ENCODE measurements at places on chromosomes 1 and 21.

DNA sequence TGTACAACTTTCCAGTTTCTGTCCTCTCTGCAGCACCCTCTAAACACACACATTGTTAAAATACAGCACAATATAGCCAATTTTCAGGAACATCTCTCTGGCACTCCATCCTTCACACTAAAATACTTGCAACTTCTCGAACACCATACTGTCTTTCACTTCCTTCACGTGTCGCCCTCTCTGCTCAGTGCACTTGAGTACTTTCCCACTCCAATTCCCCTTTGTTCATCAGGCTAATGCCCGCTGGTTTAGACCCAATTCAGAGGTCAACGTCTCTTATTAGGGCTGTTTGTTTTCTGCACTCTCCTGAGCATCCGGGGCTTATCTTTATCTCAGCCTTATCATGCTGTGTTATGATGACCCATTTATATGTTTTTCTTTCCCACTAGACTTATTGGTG is 238.2 kb upstream of the SGIP1 start:
- no peak for DNase-seq

DNA sequence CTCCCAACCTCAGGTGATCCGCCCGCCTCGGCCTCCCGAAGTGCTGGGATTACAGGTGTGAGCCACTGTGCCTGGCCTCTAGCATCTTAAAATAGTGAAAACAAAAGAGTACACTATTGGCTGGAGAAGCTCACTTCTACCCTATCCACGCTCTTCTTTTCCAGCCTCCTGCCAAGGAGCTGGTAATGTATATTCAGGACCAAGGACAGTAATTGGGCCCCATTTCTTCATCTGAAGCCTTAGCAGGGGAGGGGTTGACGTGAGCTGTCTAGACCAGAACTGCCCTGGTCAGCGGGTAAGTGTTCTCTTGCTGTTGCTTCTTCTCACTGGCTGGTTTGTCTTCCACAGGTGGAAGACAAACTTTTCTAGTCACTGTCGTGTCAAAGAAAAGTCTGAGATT is 70.2 kb downstream of the DNM3 start:
- DNase-seq, result no peak

- no peak for DNase-seq
These were observed 267.3 kb upstream of the DUSP10 start for GRCh38 chr1:222009105-222009730.

DNA sequence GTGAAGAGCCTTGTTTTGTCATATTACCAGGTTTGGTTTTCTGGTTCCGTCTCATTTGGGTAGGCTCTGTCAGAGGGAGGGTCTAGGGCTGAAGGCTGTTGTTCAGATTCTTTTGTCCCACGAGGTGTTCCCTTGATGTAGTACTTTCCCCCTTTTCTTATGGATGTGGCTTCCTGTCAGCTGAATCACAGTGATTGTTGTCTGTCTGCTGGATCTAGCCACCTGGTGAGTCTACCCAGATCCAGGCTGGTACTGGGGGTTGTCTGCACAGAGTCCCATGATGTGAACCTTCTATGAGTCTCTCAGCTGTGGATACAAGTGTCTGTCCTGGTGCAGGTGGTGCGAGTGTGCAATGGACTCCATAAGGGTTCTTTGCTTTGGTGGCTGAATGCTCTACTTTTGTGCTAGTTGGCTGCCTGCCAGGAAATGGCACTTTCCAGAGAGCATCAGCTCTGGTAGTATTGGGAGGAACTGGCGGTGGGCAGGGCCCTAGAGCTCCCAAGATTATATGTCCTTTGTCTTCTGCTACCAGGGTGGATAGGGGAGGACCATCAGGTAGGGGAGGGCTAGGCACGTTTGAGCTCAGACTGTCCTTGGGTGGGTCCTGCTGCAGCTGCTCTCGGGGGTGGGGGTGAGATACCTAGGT is 246.0 kb downstream of the RYR2 start:
- no peak for DNase-seq

GRCh38 chr1:40303051-40303771 is 13.9 kb downstream of the COL9A2 start:
- DNase-seq, result no peak

DNA sequence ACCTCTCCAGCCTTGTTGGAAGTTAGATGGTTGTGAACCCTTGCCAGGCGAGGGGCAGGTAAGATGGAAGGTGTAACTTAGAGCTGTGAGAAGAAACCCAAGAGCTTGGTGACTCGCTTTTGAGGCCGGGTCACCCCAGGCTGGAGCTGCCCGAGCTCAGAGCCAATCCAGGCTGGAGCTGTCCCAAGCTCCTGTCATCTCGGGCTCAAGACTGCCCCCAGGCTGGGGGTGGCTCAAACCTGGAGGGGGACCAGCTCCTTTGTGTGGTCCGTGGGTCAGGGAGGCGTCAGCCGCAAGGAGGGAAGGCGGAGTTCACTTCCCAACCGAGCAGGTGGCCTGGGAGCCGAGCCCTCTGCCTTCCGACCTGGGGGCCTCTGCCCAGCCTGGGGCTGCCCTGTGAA is 2.0 kb downstream of the HUNK start:
- DNase-seq, result no peak

- DNase-seq, result no peak
These were observed 277.5 kb upstream of the C1orf174 start for GRCh38 chr1:4177425-4178150.

DNA sequence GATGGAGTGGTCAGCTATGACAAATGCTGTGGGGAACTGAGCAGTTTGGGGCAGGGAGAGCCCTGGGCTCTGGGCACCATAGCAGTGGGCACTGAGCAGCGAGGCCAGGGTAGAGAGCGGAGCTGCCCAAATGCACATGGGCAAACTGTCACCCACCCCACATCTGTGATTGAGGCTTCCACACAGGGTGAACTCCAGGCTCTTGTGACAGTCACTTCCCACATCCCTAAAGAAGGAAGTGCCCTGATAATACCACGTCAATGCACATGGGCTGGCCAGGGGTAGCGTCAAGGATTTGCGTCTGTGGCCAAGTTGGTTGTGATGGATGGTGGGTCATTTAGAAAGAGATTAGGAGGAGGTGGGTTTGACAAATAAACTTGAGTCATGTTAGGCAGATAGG is 2.6 kb upstream of the GUCA2B start:
- no peak for DNase-seq

DNA sequence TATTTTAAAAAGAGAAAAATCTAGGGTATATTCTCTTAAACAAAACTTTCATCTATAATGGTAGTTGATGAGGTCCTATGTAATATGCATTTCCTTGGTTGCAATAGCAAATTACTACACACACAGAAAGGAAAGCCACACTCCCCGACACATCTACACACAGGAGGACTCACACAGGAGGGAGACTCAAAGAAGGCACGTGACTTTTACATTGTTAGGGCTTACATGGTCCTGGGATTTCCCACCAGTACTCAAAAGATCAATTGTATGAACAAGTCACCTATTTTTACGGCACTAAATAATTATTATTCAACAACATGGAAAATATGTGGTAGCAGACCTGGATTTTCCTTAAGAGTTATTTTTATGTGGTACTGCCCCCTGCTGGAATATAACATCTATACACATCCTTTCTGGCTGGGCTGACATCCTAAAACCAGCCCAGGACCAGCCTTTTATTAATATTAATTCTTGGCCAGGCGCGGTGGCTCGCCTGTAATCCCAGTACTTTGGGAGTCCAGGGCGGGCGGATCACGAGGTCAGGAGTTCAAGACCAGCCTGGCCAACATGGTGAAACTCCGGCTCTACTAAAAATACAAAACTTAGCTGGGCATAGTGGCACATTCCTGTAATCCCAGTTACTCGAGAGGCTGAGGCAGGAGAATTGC is 33.9 kb upstream of the LGALS8 start:
- peak; percentile 50 for DNase-seq

DNA sequence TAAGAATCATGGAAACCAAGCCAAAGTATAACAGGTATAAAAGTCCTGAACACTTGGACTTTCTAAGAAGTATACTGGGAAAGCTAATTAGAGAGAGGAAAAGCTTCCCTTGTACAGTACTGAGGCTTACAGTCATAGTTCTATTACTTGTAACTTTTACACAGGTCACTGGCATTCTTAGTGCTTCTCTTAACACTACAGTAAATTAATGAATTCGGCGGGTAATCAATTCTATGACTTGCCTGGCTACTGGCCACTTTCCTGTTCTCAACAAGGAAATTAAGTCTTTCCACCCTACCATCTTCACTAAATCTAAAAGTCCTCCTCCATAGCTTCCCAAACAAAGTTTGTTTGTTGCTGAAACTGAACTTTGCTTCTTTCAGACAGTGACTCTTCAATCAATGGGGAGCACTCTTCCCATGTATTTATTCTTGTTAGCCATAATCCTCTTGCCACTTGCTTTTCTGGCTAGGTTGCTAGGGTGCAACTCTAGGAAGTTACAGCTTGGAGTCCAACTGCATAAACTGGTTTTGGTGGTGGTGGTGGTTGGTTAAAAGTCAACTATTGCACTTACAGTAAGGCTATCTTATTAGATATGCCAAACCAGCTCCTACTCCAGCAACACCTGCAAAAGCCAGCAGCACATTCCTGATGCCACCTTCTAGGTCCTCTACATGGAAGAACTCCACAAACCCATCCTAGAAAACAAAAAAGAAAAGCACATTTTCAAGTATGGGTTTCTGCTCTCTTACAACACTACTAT is 2.4 kb downstream of the MCL1 start:
- DNase-seq, result no peak

GRCh38 chr1:224205438-224205840 is 22.4 kb downstream of the DEGS1 start:
- no peak for DNase-seq

GRCh38 chr21:35905096-35905962 is 155.0 kb downstream of the SETD4 start:
- DNase-seq, result no peak

GRCh38 chr1:227889047-227889862 is 58.5 kb downstream of the WNT9A start:
- no peak for DNase-seq

DNA sequence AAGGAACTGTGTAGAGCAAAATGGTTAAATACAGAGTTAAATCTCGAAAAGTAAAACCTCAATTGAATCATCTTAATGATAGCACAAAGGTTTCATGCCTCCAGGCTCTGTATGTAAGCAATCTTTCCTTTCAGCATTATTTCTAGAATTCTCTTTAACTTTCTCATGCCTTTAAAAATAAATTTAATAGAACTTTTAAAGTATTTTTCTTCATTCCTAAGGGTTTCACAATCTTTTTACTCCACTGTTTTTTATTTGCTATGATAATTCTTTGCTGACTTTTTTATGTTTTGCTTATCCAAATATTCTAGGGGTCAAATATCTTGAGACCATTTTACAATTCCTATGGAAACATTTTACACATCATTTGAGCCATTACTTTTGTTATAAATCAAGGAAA is 288.0 kb downstream of the BACH1 start:
- DNase-seq, result no peak

- DNase-seq, result no peak
These were observed 70.8 kb downstream of the DTL start for GRCh38 chr1:212106286-212106792.

GRCh38 chr1:185104083-185104482 is 52.7 kb downstream of the TRMT1L start:
- DNase-seq, result peak; percentile 83
